ENCODE measurements at places on chromosomes 4 and X.
A peak's percentile ranks its signal among the peaks of the same experiment; 100 is the strongest.

DNA sequence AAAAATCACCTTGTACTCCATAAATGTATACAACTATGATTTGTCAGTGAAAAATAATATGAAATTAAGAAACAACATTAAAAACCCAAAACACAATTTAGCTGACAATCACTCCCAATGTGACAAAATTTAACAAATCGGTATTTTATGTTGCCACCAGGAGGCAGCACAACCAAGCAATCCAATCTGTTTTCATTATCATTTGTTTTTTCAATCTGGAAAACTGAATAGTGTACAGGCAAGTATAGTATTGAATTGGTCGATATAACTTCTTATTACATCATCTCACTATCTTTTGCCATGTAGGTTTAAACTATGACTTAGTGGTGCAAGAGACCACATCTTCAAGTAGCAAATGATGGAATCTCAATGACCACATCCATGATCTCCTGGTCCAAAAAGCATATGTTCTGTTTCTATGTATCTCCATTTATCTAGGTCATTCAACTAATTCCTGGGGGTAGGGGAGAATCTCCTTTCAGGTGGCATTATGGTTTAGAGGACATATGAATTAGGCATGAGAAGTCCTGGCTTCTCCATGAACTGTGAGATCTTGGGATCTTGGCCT lies 112.9 kb upstream of the AGA start:
- peak; percentile 19 for DNase-seq

GRCh38 chr4:104519588-104519987 lies 24.9 kb upstream of the CXXC4 start:
- no peak for DNase-seq

- DNase-seq: no peak
Observed at GRCh38 chrX:73964579-73964978, 339.4 kb upstream of the ZCCHC13 start.

GRCh38 chr4:101693842-101694398 lies 96.6 kb upstream of the BANK1 start:
- no peak for DNase-seq

GRCh38 chrX:38505583-38505982 lies 55.8 kb upstream of the TSPAN7 start:
- no peak for DNase-seq

GRCh38 chr4:113556382-113557134 lies 205.0 kb downstream of the CAMK2D start:
- DNase-seq: no peak

- DNase-seq: peak; percentile 55
Observed at GRCh38 chr4:145487631-145488030, 6.0 kb downstream of the SMAD1 start.

DNA sequence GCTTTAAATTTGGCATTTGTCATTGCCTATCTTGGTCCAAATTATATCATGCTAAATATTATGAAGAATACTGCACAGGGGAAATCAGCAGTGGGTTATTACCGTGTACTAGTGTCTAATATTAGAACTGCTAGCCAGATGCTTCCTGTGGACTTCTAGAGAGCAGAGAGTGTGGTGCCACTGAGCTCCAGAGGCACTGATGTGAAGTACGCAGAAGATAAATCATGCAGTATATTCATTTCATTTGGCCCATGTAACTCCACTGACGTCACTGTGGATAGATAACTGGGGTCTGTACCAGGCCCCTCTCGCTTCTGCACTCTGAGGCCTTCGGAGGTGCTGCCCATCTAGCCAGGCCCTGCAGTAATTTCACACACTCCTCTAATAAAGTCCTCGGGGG lies 80.0 kb downstream of the ALPK1 start:
- DNase-seq: no peak

DNA sequence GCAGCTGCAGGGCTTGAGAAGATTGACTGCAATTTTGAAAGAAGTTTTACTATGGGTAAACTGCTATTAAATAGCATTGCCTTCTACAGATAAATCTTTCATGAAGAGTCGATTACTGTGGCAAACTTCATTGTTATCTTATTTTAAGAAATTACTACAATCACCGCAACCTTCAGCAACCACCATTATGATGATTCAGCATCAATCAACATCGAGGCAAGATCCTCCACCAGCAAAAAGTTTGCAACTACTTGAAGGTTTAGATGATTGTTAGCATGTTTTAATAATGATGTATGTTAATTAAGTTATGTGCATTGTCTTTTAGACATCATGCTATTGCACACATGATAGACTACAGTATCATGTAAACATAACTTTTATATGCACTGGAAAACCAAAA lies 1511.0 kb downstream of the FSTL5 start:
- no peak for DNase-seq

- DNase-seq: no peak
Observed at GRCh38 chr4:162957521-162958143, 209.1 kb downstream of the NAF1 start.

DNA sequence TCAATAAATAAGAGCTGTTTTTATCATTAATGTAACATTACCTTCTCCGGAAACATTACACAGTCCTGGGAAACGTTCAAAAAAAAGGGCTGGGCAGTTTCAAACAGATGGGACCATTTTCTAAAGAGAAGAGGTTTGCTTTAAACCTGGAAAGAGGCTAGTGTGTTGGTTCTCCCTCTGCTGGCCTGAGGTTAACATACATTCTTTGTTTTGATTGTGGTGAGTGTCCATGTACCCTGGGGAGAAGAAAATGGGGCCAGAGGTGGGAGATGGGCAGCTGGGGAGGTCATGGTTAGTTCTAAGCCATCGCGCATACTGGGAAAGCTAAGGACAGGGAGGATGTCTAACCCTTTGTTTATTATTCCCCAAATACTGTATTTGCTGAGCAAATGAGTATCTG lies 194.7 kb downstream of the CPEB2 start:
- no peak for DNase-seq

- DNase-seq: no peak
Observed at GRCh38 chr4:97646997-97647396, 496.3 kb downstream of the STPG2 start.

GRCh38 chr4:14392378-14392777 lies 609.9 kb upstream of the CPEB2 start:
- DNase-seq: no peak

DNA sequence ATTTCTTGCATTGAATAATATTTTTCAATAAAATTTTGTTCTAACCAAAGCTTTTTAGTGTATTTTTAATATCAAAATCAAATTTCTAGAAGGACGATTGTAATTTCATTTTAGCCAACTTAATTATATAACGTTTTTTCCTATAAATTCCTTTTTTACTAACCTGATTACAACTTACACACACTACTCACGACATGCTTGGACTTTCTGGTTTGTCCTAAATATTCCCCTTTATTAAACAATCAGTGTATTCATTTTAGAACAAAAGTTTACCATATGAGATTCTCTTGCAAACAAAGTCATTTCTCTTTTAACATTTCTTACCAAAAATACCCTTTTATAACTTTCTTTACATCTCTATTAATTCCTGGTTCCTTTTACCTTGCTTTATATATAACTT lies 173.7 kb downstream of the PWWP3B start:
- DNase-seq: no peak

DNA sequence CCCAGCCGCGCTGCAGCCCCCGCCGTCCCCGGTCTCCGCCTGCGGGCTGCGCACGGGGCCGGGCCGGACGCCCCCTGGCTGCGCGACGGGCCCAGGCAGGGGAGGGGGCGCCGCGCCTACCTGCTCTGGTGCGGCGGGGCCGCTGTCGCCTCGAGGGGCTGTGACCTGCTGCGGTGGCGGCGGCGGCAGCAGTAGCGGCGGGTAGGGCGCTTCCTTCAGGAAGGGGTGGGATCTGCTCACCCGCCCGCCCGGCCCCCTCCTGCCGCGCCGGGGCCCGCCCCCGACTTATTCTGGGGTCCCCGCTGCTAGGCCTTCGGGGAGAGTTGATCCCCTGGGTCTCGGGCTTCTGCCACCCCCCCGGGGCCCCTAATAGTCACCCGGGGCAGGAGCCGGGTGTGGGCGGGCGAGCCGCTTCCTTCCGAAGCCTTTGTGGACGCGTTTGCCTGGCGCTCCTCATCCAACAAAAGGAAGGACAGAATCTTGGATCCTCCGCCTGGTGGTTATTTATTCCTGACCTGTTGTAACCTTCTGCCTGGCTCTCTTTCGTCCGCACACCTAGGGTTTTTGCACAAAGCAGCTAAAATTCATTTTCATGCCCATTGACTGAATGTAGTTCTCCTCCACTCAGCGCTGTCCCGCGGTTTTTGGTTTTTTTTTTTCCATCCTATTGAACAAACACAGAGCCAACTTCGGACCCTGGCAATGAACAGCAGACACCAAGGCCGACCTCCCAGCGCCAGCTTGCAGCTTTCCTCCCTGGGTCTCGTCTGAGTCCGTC lies at the start of gene TMEM150C:
TSS of gene TMEM150C (minus strand) at position 203 of the 778 bp plus-strand sequence. CDS start 57,331 bp downstream, outside the sequence.
- peak; percentile 21 for DNase-seq

- no peak for DNase-seq
Observed at GRCh38 chr4:77619408-77619807, 13.8 kb downstream of the CXCL13 start.

Measured in inflammatory macrophage (primary cell).